ENCODE measurements at places on chromosomes 7 and 10.

- DNase-seq: no peak
Observed at GRCh38 chr7:87628780-87629569, 777 bp downstream of the RUNDC3B start.

DNA sequence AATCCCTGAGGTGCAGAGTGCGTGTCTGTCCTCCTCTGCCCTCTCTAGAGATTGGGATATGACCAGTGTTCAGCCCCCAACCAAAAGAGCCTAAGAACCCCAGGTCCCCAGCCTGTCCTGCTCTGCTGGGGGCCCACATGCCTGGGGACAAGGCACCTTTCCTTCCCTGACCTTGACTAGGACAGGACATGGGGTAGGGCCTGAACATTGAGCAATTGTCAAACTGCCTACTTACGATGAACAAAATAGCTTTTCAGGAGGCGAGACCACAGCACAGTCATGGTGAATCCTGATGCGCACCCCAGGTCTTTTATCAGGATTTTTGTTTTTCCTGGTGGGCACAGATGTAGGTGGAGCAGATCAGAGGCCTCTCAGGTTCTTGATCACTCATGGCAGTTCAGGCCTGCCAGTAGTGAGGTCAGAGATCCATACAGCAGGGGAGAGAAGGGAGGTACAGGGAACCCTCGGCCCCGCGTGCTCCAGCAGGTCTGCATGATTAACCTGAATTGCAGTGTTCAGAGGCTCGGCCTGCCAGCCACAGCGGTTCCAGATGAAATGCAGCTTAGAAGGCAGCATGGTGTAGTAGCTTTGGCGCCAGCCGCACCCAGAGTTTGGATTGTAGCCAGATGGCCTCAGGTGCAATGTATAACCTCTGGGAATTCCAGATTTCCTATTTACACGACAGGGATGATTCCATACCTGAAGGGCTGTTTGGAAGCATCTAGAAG is 191.3 kb downstream of the CUX1 start:
- no peak for DNase-seq

GRCh38 chr7:142797391-142798377 is 26.9 kb downstream of the PRSS2 start:
- DNase-seq: no peak

DNA sequence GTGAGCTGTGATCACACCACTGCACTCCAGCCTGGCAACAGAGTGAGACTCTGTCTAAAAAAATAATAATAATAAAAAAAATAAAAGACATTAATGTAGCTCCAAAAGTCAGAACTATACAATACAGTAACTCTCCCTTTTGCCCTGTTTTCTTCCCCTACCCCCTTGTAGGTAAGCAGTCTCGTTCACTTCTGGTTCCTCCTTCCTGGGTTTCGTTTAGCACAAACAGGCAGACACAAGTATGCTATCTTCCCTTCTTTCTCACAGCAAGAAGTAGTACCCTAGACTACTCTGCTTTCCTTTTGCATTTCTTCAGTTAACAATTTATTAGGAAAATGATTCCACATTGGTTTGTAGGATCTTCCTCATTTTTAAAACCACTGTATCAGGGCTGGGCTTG is 33.1 kb downstream of the PDSS1 start:
- no peak for DNase-seq

GRCh38 chr10:75401569-75402485 is at the start of gene ZNF503:
Gene ZNF503, minus strand, starts transcription at chr10:75401764. Its CDS starts 345 bp downstream, at chr10:75401419.
- peak; percentile 82 for DNase-seq

DNA sequence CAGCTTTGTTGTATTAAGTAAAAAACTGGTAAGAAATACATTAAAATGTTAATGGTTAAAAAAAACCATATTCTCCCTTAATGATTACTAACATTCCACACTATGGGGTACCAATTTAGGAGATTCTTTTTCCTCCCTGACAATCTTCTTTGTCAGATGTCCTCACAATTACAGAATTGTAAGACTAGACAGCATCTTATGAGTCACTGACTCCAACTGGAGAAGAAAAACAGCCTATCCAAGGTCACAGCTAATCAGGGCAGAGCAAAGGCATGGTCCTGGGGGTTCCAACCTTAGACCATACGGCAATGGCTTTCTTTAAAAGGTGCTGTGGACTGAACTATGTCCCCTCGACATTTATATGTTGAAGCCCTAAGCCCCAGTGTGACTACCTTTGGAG is 127.6 kb downstream of the DLG5 start:
- DNase-seq: no peak

DNA sequence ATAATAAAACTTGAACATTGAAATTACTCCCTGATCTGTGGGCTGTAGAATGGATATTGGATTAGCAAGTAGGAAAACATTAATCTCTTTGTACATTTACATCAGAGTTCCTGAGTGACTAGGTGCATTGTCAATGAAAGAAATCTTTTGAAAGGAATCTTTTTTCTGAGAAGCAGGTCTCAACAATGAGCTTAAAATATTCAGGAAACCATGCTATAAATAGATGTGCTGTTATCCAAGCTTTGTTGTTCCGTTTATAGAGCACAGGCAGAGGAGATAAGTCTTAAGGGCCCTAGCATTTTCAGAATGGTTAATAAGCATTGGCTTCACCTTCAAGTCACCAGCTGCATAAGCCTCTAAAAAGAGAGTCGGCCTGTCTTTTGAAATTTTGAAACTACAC is 41.3 kb upstream of the SLC16A12 start:
- no peak for DNase-seq
